ENCODE measurements at places on chromosomes 2 and 18.

DNA sequence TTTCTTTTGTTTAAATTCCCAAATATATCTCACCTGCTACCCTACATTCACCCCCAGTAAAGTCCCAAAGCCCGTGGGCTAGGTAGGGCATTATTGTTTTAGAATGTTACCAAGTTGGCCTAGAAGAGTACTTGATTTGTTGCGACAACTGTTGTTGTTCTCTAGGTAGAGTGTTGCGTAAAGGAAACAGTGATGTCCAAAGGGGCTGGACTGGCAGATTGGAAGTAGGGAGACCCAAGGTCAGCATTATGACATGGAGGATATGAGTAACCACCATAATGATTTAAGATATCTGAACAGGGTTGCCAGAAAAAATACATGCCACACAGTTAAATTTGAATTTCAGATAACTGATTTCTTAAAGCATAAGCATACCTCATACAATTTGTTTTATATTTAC lies 39.2 kb downstream of the SCN1A start:
- no peak for DNase-seq

DNA sequence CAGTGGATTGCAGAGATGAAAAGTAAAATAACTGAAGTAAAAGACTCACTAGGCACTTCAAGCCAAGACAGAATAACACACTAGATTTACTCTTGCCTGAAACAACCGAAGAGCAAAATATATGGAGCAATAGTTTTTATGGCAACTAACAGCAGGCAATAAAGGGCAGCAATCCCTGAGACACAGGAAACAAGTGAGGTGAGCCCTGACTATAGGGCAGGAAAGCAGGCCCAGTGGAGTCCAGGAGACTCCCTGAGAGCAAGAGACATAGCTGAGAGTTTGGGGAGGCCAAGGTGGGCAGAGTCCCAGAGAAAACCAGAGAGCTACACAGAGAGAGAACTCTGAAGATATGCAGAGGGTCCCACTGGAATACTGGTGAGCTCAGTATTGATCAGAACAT lies 18.8 kb downstream of the FARSB start:
- DNase-seq: no peak

DNA sequence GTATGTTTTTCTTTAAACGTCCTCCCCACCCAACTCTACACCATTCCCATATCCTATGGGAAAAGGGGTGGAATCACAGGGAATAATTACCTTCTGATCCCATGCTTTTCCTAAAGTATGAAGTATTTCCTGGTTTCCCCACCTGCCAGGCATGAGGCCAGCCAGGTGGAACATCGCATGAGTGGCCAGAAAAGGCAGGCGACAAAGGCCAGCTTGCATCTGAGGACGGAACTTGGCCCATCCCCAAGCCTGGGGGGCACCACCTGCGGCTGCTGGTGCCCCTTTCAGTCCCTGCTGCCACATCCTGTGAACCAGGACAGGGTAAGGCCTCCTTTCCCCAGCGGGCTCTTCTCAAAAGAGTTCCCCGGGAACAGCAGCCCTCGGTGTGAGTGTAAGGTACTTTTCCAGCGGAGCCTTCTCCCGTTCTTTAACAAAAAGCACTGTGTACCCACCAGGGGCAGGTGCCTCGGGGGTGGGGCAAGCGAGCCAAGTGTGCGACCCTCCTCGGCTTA lies 1.2 kb upstream of the ERFE start:
- DNase-seq: no peak

DNA sequence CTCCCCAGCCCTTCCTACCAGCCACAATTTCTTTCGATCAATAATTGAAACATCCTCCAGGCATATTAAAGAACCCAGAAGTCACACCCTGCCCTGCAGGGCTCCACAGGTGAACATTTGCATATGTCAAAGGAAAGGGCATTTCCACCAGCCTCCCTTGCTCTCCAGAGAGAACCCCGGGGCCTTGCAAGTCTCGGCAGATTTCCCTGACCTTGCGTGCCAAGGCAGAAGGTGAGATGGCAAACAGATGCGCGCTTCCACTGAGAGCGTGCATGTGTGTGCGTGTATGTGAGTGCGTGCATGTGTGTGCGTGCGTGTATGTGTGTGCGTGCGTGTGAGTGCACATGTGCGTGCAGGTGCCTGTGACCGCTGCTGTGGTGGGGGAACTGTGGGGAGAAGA lies 120.3 kb downstream of the INO80D start:
- no peak for DNase-seq

DNA sequence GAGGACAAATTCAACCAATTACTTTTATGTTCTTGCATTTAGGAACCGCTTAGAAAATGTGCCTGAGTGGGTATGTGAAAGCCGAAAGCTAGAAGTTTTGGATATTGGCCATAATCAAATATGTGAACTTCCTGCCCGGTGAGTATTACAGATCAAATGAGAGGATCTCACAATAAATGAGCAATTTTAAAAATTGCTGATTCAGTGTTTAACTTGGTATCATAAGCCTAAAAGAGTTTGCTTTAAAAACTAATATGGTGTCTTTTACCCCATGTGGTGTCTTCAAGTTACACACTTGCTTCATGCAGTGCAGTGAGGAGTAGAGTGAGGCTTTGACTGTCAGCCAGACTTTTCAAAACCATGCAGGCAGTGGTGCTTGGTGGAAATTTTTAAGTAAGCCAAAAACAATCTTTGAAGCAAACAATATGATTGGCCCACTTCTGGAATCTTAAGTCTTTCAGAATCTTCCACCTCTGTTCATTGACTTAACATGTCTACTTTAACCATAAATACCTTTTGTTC lies 199.6 kb downstream of the PHLPP1 start:
- no peak for DNase-seq

DNA sequence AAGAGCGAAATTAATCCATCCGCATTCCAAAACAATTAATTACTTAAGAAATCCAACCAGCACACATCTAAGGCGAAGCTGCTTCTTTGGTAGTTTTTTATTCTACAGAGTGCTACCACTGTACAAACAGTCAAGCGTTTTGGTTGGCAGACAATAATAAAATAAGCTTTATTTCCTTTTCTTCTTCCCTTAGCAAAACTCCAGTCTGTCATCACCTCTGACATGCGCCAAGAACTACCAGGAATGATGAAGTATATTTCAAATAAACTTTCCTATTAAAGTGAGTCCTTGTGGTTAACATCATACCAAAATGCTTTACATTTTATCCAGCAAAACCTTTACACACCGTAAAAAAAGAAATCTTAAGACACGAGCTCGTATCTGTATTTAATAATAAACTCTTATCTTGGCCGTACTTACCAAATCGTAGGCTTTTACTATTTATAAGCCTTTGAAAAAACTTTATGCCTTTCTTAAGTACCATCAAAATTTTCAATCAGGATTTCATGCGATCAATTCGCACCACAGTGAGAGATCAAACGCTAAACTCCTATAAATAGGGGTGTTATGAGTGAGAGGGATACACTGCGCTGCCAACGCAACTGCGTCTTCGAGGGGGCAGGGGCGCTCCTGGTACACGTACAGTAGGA lies 1.3 kb downstream of the ATL2 start:
- DNase-seq: no peak

DNA sequence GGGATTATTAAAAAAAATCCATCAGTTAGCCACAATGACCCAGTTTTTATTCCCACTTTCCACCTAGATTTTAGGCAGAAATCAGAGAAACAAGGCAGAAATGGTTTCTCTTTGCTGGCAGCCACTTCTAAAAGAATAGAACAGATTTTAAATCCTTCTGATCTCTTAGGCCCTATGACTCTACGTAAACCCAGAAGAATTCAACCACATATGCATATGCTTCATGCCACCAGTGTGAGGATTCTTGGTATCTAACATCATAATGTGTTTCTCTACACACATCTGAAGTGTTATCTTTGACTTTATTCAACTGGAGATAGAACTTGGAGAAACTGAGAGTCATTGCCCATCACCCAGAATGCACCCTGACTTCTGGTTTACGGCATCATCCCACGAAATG lies 128.7 kb upstream of the TANK start:
- no peak for DNase-seq

- peak; percentile 26 for DNase-seq
Measured at GRCh38 chr2:176562359-176563078, 293.3 kb downstream of the MTX2 start.

DNA sequence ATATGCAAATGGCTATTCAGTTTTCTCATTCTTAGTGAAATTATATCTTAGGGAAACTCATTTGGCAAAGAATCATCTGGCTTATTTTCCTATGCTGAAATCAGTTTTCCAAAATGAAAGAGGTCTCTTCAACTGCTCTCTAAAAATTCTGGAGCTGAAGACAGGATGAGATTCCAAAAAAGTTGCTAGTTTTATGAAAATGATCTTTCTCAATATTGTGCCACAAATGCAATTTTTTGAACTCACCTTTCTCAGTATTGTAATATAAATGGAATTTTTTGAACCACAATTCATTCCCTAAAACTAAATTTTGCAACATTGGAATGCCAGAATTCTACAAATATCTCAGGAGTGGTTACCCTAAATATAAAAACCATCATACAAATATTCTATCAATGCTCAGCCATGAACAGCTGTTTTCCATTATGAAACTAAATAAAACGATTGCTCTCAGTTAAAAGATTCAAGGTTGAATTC lies 147.7 kb upstream of the PKDCC start:
- no peak for DNase-seq

DNA sequence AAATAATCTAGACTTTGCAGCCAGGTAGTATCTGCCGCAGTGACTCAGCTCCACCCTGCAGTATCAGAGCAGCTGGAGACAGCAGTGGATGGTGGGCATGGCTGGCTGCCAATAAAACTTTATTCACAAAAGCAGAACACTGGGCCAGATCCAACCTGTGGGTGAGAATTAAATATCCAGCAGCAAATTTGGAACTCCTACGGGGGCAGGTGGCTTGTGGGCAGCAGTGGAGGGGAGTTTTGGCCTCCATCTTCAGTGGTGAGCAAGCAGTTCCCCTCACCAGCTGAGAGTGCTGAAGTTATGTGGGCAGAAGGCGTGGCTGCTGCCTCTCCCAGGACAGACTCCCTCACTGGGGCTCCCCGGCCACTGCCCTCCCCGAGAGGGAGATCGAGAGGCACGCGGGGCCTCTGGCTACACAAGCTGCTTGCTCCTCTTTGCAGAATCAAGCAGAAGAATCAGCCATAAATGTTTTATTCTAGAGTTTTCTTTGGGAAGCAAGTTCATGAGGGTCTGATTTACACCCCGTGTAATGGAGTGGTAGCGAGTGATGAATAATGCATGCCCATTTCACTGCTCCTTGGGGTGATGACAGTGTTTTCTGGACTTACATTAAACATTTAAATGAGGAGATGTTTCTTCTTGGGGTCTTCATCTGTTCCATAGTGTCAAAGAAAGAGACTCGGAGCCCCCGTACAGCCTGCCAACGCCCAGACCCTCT lies 204.3 kb downstream of the SEPTIN10 start:
- DNase-seq: peak; percentile 93

DNA sequence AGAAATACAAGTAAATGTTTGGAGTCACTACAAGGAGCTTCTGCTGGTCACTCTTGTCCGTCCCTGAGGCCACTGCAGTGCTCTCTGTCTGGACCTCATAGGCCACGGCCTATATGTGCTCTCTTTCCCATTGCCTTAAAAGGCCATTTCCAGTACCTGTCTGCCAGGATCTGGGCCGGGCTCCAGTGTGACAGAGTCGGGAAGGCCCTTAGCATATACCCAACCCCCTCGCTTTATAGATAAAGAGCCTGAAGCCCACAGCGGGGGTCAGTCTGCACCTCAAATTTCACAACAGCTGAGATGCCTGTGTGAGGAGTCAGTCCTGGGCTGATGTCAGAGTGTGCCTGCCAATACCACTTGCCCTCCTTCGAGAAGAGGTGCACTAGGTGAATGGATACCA lies 39.9 kb downstream of the ADD2 start:
- DNase-seq: peak; percentile 24

DNA sequence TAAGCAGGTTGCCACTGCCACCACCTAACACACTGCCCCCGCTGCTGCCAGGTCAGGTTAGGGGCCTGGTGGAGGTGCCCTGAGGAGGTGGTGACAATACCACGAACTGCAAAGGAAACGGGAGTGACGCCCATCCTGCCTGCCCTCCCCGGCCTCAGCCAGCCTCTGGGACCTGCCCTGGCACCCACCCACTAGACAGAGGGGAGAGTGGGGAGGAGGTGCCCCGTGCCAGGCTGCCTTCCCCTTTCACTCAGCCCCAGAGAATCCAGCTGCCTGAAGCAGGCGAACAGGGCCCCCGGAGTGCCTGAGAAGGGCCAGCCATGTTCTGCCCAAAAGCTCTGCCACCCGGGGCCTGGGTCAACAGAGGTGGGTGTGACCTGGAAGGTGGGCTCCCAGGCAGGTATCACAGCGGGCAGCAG lies 44.5 kb upstream of the FOSL2 start:
- DNase-seq: no peak

GRCh38 chr2:144501118-144501517 lies 18.8 kb downstream of the ZEB2 start:
- DNase-seq: no peak

DNA sequence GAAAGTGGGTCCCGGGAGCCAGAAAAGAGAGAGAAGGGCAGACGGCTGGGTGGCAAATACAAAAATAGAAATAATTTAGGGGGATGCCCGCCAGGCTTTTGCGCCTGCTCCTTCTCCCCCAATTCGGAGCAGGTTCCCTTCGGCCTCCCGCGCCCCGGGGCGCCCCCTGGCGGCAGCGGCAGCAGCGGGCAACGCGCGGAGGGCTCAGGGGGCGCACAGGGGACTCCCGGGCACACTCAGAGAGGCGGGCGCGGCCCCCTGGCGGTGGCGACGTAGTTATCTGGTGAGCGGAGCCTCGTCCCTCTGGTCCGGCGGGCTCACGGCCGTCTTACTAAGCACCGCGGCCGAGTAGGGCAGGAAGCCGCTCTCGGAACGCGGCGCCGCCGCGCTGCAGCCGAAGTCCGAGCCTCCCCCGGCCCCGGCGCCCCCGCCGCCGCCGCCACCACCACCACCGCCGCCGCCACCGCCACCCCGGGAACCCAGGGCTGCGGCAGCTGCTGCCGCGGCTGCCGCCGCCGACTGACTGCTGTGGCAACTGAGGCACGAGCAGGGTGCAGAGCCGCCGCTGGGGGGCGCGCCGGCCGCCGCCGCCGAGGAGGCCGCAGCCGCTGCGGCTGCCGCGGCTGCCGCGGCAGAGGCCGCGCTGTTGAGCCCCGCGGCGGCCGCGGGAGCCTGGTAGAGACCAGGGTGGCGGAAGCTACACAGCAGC lies 3.8 kb downstream of the EVX2 start:
- DNase-seq: peak; percentile 42

GRCh38 chr18:56238576-56238975 lies 399.8 kb downstream of the TXNL1 start:
- DNase-seq: no peak

DNA sequence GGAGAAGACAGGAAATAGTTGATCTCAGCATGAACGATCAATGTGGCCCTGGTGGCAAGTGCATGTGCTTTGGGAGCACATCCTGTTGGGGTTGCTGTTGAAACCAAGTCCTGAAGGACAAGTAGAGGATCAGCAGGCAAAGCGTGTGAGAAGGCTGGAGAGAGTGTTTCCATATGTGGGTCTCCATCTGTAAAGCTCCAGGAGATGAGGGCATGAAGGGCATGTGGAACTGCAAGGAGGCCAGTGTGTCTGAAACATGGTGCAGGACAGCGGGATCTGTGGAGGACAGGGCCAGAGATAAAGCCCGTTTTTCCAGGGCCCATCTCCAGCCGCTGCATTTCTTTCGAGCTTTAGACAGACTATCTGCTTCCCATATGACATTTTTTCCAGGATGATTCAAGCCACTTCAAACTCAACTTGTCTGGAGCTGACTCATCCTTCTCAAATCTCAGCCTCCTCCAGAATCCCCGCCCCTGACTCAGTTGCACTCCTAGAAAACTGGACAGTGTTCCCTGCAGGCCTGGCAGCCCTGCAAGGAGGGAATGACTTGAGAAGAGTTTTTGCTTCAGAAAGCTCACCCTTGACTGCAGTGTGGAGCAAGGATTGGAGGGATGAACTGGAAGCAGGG lies 226.1 kb downstream of the VAPA start:
- no peak for DNase-seq

GRCh38 chr18:49400398-49401072 lies 59.9 kb downstream of the DYM start:
- DNase-seq: no peak

Measured in myocyte (in vitro differentiated cells).